Right atrium auricular region (tissue), 2 donors: ENCODE measurements at places on chromosomes 4 and X.

- DNase-seq = peak; percentile 84
- H3K4me3 ChIP-seq = peak overlapping the region; percentile 67
- peaks cover 35% of the 10 kb centered on the region for H3K4me1 ChIP-seq
- H3K27me3 ChIP-seq = no peaks in the 10 kb centered on the region
- H3K27ac ChIP-seq = peak overlapping the region; percentile 87
These were observed 3.2 kb upstream of the STIM2 start for GRCh38 chr4:26857278-26858034.

DNA sequence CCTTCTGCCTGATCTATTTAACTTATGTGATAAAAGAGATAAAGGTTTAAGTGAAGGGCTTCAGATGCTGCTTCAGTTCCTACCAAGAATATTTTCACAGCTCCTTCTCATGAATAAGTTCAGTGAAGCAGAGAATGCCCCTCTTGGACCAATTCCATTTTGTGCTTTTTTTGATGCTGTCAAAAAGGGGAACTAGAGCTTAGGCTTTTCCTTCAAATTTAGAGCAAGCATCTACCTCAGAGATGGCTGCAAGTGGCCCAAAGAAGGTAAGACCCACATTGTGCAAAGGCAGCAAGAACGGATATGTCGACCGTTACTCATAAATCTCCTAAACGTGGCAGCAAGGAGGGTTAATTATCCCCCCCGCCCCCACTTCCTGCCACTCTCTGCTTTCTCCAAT is 4.5 kb downstream of the CHRDL1 start:
- no peak overlapping the region for H3K27ac ChIP-seq
- no peak overlapping the region for H3K4me3 ChIP-seq
- DNase-seq = no peak
- peaks cover 7% of the 10 kb centered on the region for H3K27me3 ChIP-seq
- no peaks in the 10 kb centered on the region for H3K36me3 ChIP-seq

- H3K4me1 ChIP-seq = no peaks in the 10 kb centered on the region
- DNase-seq = no peak
- peak overlapping the region; percentile 78 for H3K4me3 ChIP-seq
- H3K36me3 ChIP-seq = no peaks in the 10 kb centered on the region
These were observed 1.2 kb downstream of the RAB33B start for GRCh38 chr4:139455126-139455538.

- H3K36me3 ChIP-seq = no peaks in the 10 kb centered on the region
- no peak overlapping the region for H3K27ac ChIP-seq
- H3K4me1 ChIP-seq = no peaks in the 10 kb centered on the region
- no peaks in the 10 kb centered on the region for H3K27me3 ChIP-seq
- no peak overlapping the region for H3K4me3 ChIP-seq
- DNase-seq = no peak
These were observed 245.2 kb upstream of the SMIM31 start for GRCh38 chr4:164508771-164509170.

DNA sequence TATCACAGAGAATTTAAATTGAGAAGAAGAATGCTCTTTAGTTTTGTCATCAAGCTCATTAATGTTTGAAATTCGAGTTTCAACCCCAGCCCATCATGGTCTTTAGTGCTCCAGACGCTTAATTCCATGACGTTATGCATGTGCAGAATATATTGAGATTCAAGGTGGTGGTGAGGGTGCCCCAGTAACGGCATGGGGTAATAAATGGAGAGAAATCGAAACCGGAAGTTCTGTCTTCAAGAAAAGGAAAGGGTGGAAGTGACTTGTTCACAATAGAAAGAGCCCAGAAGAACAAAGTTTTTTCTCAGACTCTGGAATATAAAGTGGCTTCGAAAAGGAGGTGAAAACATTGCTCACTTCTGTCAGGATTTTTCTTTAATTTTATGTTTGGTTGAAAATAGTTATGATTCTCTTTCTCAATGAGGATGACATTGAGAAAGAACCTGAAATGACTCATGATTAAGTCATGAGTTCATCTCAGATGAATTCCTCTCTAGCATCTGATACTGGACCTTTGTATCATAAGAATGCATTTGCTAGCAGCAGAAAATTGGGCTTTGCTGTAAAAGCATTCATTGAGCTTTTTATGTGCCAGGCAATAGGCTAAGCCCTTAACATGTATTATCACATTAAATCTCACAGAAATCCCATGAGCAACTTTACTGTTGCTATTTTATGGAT is 779 bp upstream of the DDX60L start:
- peak overlapping the region; percentile 75 for H3K4me3 ChIP-seq
- no peaks in the 10 kb centered on the region for H3K36me3 ChIP-seq
- H3K4me1 ChIP-seq = peaks cover 8% of the 10 kb centered on the region
- peak overlapping the region; percentile 96 for H3K27ac ChIP-seq

DNA sequence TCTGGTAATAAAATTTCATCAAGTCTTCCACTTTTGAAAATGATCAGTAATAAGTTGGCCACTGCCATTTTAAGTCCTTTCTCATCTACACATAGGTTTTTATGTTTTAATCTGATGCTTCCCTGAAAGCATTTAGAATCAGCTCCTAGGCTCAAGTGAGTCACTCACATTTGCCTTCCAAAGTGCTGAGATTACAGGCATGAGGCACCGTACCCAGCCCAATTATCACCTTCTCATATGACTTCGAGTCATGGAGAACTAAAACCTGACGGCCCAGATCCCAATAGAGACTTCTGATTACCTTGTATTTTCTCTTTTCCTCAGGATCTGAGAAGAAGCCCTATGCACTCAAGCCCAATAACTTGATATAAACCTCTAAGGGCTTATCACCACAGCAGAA is 140.8 kb downstream of the OPHN1 start:
- H3K36me3 ChIP-seq = no peaks in the 10 kb centered on the region
- no peak for DNase-seq
- no peak overlapping the region for H3K27ac ChIP-seq
- H3K4me3 ChIP-seq = no peak overlapping the region
- H3K4me1 ChIP-seq = no peaks in the 10 kb centered on the region

GRCh38 chrX:153411255-153411987 is at the start of gene ZFP92:
ZFP92 (plus strand) TSS chrX:153411472; CDS start chrX:153418323, 6,851 bp downstream.
- H3K27me3 ChIP-seq = no peaks in the 10 kb centered on the region
- no peak for DNase-seq
- peak within 1 kb of the TSS; percentile 53 for H3K4me3 ChIP-seq
- H3K36me3 ChIP-seq = no peaks in the 10 kb centered on the region
- H3K4me1 ChIP-seq = no peaks in the 10 kb centered on the region
- H3K27ac ChIP-seq = peak within 1 kb of the TSS; percentile 29

GRCh38 chr4:88458104-88458740 is 1.3 kb downstream of the HERC5 start:
- peaks cover 8% of the 10 kb centered on the region for H3K4me1 ChIP-seq
- no peak for DNase-seq
- H3K27me3 ChIP-seq = no peaks in the 10 kb centered on the region
- peak overlapping the region; percentile 68 for H3K27ac ChIP-seq
- H3K4me3 ChIP-seq = no peak overlapping the region

DNA sequence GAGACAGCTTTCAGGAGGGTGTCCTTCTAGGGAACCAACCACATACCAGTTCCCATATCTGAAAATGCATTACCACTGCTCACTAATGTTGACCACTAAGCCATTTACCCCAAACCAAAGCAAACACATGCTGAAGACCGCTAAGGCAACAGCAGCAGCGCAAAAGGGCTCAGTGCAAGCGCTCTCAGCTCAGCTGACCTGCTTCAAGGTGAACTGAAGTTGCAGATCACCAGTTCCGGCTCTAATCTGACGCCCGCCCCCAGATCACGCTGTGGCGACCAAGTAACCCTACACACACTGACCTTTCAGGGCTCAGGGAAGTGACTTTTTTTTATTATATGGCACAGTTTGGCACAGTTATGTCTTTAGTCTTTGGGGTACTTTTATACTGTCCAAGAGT is 5.8 kb downstream of the MECP2 start:
- no peak for DNase-seq
- H3K36me3 ChIP-seq = no peaks in the 10 kb centered on the region
- H3K27me3 ChIP-seq = no peaks in the 10 kb centered on the region
- no peaks in the 10 kb centered on the region for H3K4me1 ChIP-seq

DNA sequence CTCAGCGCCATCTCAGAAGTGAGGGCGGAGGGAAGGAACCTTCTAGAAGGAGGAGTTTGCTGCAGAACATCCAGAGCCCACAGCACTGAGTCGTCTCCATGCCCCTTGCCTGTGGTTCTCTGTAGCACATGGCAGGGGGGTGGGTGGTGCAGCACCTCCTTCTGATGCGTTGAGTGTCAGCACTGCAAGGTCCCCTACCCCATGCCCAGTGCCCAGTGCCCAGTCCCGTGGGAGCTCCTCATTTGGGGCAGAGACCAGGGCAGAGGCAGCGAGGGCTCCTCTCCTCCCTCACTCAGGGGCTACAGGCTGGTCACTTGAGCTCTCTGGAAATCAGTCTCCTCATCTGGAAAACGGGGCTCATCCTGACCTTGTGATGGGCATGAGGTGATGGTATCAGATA is 78.1 kb downstream of the HTRA3 start:
- H3K27ac ChIP-seq = no peak overlapping the region
- no peak for DNase-seq
- no peaks in the 10 kb centered on the region for H3K36me3 ChIP-seq
- H3K4me1 ChIP-seq = no peaks in the 10 kb centered on the region
- no peaks in the 10 kb centered on the region for H3K27me3 ChIP-seq

DNA sequence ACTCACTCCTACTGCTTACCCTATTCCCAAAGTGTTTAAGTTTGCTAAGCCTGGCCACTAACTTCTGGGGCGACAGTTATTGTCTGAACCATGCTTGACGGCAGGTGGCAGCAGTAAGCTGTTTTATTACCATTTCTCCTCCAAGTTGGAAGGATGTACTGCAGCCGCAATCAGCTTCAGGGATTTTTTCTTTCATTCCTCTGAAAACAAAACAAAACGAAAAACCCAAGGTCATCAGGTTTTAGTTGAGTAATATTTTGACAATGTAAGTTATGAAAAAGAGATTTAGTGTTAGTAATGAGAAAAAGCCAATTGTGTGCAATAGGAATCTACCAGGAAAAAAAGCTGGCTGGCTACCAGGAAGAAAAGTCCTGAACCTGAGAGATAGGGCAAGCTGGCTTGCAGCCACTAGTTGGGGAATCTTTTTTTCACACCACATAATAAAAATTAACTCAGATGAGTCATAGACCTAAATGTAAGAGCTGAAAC is 13.2 kb upstream of the RAB9B start:
- H3K4me3 ChIP-seq = no peak overlapping the region
- H3K27me3 ChIP-seq = no peaks in the 10 kb centered on the region
- DNase-seq = peak; percentile 74
- H3K27ac ChIP-seq = no peak overlapping the region
- H3K36me3 ChIP-seq = no peaks in the 10 kb centered on the region

GRCh38 chr4:36332023-36332781 is 50.8 kb downstream of the DTHD1 start:
- H3K27me3 ChIP-seq = no peaks in the 10 kb centered on the region
- no peaks in the 10 kb centered on the region for H3K36me3 ChIP-seq
- no peak overlapping the region for H3K27ac ChIP-seq
- no peak for DNase-seq
- H3K4me3 ChIP-seq = no peak overlapping the region

GRCh38 chr4:54780149-54780495 is 122.4 kb downstream of the KIT start:
- peak overlapping the region; percentile 45 for H3K27ac ChIP-seq
- no peak overlapping the region for H3K4me3 ChIP-seq
- no peaks in the 10 kb centered on the region for H3K27me3 ChIP-seq
- no peaks in the 10 kb centered on the region for H3K4me1 ChIP-seq
- H3K36me3 ChIP-seq = no peaks in the 10 kb centered on the region

- DNase-seq = no peak
- H3K27me3 ChIP-seq = no peaks in the 10 kb centered on the region
These were observed 675.1 kb downstream of the GRXCR1 start for GRCh38 chr4:43567644-43568043.

- no peak overlapping the region for H3K27ac ChIP-seq
- no peaks in the 10 kb centered on the region for H3K4me1 ChIP-seq
- H3K27me3 ChIP-seq = no peaks in the 10 kb centered on the region
- H3K36me3 ChIP-seq = no peaks in the 10 kb centered on the region
- DNase-seq = no peak
- no peak overlapping the region for H3K4me3 ChIP-seq
These were observed 25.7 kb downstream of the MAPK10 start for GRCh38 chr4:86334020-86334750.

- H3K36me3 ChIP-seq = no peaks in the 10 kb centered on the region
- no peak overlapping the region for H3K4me3 ChIP-seq
- H3K27ac ChIP-seq = no peak overlapping the region
- DNase-seq = no peak
- no peaks in the 10 kb centered on the region for H3K27me3 ChIP-seq
These were observed 1385.6 kb upstream of the ADGRL3 start for GRCh38 chr4:59814402-59815010.

DNA sequence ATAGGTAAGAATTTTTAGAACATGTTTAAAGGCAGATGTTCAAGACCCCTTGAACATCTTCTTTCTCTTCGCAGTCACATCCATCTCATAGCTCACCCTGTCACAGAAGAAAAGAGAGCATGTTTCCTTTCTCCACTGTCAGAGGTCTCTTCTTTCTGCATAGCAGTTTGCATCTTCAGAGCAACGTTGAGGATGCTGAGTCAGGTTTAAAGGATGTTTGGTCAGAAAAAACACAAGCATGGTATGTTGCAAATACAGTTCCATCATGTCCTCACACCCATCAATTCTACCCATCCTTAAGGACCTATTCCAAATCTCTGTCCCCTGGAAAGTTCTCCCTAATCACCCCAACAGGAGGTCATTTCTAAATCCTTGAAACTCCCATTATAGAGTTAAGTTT is 84.8 kb downstream of the STOX2 start:
- H3K4me1 ChIP-seq = no peaks in the 10 kb centered on the region
- peak overlapping the region; percentile 94 for H3K27ac ChIP-seq
- DNase-seq = no peak
- no peak overlapping the region for H3K4me3 ChIP-seq
- no peaks in the 10 kb centered on the region for H3K36me3 ChIP-seq

DNA sequence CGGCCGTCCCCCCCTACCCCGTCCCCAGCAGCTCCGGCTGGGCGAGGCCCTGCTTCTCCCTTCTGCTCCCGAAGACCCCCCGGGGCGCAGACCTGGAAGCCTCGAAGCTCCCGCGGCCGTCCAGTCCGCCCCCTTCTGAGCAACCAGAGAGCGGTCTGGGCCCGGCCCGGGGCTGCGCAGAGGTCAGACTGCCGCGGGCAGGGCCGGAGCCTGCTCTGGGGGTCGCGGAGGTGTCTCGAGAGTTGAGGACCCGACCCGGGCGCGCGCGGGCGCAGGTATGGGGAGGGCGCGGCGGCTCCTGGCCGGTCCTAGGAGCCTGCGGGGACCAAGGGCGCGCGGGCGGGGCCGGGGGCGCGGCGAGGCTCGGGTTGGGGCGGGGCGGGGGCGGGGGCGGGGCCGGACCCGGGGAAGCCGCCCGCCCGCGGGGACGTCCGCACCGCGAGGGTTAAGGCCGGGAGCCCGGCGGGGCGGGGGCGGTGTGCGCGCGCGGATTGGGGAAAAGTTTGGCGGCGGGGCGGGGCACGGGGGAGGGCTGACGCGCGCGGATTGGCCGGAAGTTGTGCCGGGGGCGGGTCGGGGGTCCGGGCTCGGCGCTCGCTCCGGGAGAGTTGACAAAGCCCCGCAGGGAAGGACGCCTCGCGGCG is at the start of gene FGFRL1:
TSS of gene FGFRL1 (plus strand) at position 605 of the 644 bp plus-strand sequence. CDS start 860 bp downstream, outside the sequence.
- no peaks in the 10 kb centered on the region for H3K27me3 ChIP-seq
- H3K27ac ChIP-seq = peak within 1 kb of the TSS; percentile 64
- peak within 1 kb of the TSS; percentile 43 for H3K4me3 ChIP-seq
- peak; percentile 89 for DNase-seq
- no peaks in the 10 kb centered on the region for H3K36me3 ChIP-seq
